ENCODE measurements at places on chromosomes 5 and 9.
A peak's percentile ranks its signal among the peaks of the same experiment; 100 is the strongest.

GRCh38 chr5:131610198-131611063, 24.6 kb downstream of the RAPGEF6 start:
- DNase-seq, result no peak

DNA sequence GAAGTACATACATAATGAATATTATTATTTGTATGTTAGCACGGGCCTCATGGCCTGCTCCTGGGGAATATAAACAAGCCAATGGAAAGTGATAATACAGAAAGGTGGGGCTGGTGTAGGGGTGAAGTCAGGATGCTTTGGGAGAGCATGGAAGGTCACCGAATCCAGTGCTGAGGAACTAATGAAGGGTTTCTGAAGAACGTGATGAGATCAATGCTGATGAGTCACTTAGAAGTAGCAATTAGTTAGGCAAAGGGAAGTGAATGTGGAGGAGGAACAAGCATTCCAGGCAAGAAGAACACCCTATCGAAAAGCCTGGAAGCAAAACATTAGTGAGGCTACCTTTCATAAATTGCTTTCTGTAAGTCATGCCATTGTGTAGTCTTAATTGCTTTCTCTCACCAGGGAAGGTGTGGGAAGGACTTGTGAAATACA, 2.1 kb downstream of the ANXA1 start:
- no peak for DNase-seq

DNA sequence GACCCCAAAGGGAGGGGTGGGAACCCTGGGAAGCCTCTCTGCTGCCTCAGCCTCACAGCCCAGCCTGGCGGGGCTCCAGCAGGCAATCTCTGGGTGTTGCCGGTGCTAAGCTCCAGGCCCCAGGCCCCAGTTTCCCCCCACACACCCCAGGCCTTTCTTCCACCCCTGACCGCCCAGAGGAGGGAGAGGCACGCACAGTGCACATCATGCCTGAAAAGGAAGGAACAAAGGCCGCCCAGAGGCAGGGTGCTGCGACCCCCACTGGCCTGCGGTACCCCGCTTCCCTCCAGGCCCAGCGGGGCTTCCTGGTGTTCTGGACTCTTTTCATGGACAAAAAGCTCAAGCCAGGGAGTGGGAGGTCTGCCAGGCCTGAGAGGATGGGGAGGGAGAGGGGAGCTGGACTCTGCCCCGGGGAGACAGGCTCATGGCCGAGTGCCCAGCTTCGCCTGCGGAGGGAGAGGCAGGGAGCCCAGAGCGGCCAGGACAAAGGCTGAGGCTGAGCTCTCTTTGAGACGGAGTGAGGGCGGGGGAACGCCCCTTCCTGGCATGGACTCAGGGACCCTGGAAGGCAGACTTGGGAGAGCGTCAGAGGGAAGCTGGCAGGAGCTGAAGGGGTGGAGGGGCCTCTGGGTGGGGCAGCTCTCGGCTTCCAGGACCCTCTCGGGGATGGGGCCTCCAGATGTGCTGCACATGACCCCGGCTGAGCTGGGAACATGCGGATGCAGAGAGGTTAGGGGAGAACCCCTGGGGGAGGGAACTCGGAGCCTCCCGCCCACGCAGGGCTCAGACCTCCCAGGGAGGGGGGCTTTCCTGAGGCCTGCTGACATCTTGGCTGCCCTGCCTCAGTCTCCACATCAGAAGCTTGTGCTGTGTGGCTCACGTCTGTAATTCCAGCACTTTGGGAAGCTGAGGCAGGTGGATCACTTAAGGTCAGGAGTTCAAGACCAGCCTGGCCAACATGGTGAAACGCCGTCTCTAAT, 1.8 kb upstream of the ENTPD2 start:
- no peak for DNase-seq

- DNase-seq, result no peak
These were observed 90.6 kb downstream of the LIFR start for GRCh38 chr5:38465702-38466423.

GRCh38 chr5:32711681-32712480, 760 bp downstream of the NPR3 start:
- no peak for DNase-seq

GRCh38 chr5:156473269-156473908, 146.4 kb downstream of the SGCD start:
- no peak for DNase-seq

DNA sequence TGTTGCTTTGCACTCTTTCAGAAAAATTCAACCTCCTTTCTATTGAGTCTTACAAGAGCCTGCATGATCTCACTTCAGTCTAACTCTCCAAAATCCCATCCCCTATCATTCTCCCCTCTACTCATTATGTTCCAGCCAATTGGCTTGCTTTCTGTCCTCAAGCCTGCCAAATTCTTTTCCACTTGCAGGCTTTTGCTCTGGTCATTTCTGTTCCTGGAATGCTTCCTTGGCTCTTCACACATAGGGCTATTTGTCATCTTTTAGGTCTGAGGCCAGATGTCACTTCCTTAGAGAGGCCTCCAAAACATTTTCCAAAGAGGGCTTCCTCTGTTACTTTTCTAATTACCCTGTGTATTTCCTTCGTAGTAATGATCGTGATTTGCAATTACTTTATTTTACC, 11.8 kb upstream of the CHD1 start:
- no peak for DNase-seq

DNA sequence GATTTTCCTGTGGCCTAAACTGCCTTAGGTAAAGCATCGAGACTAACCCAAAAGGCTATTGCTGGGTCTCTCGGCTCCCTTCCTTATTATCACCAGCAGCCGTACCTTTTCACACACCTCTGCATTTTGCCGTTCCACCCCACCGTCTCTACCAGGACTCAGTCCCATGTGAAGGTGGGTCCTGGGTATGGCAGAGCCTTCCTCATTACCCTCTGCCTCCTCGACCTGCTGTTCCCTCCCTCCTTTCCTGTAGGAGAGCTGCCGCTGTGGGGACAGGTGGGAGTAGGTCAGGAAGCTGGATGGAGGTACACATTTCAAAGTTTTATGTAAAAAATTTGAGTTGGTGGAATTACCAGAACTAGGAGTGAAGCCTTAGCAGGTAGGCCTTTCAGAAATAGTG, 1.8 kb downstream of the CCL28 start:
- DNase-seq, result no peak

DNA sequence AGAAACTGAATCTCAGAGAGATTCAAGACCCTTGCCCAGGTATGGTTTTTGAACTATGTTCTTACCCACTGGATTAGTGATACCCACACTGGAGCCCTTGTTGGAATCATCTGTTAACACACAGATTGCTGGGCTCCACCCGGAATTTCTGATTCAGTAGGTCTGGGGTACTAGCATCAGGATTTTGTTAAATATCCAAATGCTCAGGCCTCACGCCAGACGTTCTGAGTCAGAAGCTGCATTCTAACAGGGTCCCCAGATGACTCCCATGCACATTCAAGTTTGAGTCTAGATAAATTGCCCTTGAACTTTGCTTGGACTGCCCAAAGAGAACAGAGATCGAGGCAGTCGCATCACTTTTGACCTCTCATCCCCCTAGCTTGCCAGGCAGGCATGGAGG, 182.0 kb upstream of the WWC1 start:
- DNase-seq, result no peak

DNA sequence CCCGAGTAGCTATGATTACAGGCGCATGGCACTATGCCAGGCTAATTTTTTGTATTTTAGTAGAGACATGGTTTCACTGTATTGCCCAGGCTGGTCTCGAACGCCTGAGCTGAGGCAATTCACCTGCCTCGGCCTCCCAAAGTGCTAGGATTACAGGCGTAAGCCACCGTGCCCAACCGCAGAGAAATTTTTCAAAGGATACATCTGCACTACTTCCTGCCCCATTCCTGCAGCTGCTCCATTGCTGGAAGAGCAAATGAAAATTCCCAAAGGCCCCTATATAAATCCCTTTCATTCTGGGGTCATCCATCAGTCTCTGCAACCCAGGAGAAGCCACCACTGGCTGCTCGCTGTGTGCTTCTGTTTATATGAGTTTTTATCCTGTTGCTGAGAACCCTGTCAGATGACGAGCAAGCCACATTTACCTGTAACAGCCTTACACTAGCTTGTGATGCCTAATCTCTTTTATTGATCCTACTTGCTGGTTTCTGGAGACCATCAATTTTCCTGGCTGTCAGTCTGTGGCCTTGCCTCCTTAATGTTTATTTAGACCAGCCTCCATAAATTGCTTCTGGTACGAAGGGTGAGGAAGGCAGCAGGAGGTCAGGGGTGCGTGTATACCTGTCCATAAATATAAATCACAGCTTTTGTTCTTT, 925.3 kb downstream of the TLE4 start:
- no peak for DNase-seq

- DNase-seq, result no peak
These were observed 16.6 kb downstream of the TMEM267 start for GRCh38 chr5:43467100-43467499.

- no peak for DNase-seq
These were observed 100.4 kb upstream of the ZNF618 start for GRCh38 chr9:113775749-113776148.

DNA sequence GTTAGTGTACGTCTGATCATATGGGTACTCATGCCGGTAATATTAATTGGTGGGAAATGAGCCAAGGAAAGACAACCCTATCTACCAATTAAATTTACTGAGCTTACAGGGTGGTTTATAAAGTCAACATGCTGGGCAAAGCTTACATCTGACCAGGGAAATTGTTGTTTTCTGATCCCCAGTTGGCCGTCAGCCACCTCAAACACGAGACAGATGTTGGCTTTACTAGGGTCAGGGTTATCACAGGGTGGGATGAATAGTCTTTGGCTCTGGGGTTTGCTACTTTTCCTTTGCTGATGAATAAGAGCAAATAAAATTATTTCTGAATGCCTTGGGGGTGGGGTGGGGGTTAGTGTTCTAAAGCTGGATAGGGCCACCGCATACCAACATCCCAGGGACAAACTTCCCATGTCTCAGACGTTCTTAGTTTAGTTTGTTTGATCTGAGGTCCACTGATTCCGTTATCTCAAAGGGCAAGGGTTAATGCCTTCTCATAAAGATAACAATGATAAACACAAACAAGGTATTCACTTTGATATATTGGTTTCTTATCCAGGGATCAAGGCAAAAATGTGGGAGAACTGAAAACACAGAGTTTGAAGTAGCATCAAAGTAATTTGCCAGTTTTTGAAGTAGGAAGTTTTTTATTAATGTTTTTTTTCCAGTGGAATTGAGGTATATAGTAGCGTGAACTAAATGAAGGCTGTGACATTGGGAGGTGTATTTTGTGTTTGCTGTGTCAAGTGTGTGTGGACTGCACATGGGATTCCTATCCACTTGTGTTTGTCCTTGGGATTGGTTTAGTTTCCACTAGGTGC, 109.1 kb upstream of the RPS23 start:
- DNase-seq, result no peak

DNA sequence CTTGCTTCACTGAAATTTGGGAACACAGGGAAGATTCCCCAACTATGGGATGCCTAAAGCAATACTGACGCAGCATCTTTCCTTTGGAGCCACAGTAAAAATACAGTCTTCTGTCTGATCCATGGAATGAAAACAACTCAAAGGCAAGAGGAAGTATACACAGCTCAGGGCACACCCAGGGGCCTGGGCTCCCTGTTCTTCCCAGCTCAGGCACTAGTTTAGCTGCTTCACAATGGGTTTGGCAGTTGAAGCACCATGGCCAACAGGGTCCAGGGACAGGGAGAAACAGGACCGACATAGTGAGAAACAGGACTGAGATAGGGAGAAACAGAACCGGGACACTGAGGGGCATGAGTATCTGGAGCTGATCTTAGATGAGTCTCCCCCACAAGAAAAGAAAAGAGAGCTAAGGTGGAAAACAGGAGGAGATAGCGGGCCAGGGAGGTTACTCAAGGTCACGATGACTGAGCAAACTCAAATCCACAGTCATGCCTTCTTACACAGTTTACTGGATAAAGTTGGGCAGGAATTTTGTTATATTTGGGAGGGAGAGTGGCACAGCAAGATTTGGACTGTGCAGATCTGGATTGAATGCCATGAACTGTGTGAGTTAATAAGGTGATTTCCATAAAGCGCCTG, 198.8 kb downstream of the SMARCA2 start:
- DNase-seq, result no peak

- DNase-seq, result no peak
These were observed 7.2 kb upstream of the SNX30 start for GRCh38 chr9:112743216-112743836.

DNA sequence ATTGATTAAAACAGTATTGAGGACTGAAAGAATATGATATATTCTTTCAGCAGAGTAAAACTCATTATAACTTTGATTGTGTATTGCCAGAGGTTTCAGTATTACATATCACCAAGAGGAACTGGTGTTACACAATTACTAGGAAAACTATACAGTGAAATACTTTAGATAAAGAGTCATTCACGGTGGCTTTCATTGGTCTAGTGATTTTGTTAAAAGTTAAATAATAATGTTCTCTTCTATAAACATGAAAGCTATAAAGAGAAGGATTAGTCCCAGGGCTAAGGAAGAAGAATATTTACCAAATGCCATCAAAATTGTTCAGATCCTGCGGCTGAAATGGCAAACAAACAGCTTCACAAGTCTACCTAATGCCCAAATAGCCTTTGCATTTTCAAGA, 306.2 kb downstream of the SEMA5A start:
- DNase-seq, result no peak

- no peak for DNase-seq
These were observed 15.4 kb downstream of the NIPSNAP3B start for GRCh38 chr9:104779334-104779733.

DNA sequence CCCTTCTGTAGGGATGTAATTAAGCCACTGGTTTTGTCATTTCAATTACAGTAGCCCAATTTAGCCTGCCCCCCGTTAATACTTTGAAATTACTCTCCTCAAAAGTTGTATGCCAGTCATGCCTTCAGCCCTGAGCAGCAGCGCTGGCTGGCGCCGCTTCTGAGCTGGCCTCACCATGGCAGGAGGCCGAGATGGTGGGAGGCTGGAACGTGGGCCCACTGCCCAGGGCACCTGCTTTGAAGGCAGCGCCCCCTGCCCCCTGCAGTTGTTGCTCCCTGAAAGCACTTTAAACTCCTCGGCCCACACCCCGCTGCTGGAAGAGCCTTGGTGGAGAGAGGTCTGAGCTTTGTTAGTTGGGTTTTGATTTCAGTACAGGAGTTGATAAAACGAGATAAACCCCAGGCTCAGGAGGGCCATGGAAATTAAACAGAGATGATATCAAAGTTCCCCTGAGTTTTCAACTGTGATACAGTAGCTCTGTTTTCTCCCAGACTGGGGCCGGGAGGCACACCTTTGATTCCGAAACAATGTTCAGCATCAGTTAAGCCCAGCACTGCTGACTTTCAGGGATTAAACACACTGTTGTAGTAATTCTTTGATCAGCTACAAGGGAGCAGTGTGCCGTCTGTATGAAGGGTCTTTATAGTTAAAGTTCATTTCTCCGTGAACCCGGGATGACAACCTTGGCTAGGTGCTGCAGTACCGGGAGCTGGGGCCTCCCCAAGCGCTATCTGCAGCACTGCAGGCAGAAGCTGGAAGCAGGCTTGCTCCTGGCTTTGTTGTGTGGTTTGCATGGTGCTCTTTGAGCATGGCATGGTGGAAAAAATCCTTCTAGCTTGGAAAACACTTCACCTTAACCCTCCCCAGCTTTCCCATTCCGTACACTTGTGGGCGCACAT, 9.5 kb downstream of the MVB12B start:
- no peak for DNase-seq

- DNase-seq, result peak; percentile 43
These were observed 6.4 kb upstream of the ST6GALNAC6 start for GRCh38 chr9:127905788-127906191.

All from stimulated activated CD8-positive, alpha-beta memory T cell treated with anti-CD3 and anti-CD28 coated beads, Interleukin-7, amount 100 ng/mL, for 1 hour (primary cell).